ENCODE measurements at places on chromosomes 6 and 20. TPM values are rescaled to one million over a fixed set of nuclear protein-coding genes. Genes with fewer than 3 reads are reported as not detected.

The C6orf132 gene
- 78.6 TPM for total RNA-seq

The HDDC2 gene
- total RNA-seq = 69.5 TPM

The BEND6 gene
- total RNA-seq = 1.5 TPM

The FAM50B gene
- total RNA-seq = 4.9 TPM

The ACTL10 gene
- 1.5 TPM for total RNA-seq

The ZNF334 gene
- total RNA-seq = 5.4 TPM

The MICB gene
- 3.2 TPM for total RNA-seq

The GNMT gene
- 1.5 TPM for total RNA-seq

The ID1 gene
- 1,190 TPM for total RNA-seq

The PRL gene
- not detected for total RNA-seq

DNA sequence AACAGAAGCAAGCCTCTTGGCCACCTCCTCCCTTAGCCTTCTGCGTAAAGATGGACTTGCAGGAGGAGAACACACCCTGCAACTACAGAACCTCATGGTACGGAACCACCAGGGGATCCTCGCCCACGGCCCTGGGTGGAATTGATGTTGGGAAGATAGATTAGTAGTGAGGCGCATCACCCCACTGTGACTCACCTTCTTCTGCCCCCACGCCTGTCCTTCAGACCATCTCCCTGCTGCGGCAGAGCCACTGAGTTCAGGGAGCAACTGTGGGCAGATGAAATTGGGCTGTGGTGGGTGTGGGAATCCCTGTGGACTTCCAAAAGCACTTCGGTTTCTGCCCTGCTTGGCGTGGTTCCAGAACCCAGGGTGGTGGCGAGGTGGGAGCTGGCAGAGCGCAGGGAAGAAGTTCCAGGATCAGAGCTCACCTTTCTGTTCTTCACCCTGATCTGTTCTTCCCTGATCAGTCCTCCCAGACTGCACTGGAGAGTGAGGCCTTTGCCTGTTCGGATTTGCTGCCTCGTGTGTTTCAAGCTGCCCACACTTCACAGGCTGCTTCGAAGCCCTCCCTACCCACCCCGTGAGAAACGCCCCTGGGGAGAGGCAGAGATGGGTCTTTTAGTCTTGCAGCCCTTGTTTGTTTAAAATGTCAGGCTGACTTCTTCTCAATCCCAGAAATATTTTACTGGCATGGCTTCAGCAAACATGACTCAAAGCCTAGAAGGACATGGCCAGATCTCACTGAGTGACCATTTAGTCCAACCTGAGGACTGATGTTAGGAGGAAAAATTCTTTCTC lies 92.8 kb upstream of the MLN start:
- no peak for DNase-seq

DNA sequence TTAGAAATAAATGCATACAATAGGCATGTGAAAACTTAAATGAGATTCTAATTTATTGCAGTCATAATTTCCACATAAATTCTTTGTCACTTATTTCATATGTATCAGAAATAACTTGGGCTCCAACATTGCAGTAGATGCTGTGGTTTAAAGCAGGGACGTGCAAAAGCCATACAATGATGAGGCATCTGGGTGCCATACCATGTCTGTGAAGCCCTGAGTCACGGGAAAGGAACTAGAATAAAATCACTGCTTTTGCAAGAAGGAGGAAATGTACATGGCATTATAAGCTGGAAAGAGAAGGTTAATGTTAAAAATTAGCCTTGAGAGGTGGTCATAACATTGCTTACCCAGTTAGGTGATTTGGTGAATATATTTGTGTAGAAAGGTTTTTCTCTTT lies 180.4 kb downstream of the SASH1 start:
- DNase-seq = no peak

DNA sequence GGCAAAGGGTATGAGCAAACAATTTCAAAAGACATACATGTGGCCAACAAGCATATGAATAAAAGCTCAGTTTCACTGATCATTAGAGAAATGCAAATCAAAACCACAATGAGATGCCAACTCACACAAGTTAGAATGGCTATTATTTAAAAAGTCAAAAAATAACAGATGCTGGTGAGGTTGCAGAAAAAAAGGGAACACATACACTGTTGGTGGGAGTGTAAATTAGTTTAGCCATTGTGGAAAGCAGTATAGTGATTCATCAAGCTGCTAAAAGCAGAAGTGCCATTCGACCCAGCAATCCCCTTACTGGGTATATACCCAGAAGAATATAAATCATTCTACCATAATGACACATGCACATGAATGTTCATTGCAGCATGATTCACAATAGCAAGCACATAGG lies 6.7 kb upstream of the KHDC1L start:
- no peak for DNase-seq

- DNase-seq = no peak
Observed at GRCh38 chr6:43436577-43437282, 9.4 kb downstream of the ABCC10 start.

DNA sequence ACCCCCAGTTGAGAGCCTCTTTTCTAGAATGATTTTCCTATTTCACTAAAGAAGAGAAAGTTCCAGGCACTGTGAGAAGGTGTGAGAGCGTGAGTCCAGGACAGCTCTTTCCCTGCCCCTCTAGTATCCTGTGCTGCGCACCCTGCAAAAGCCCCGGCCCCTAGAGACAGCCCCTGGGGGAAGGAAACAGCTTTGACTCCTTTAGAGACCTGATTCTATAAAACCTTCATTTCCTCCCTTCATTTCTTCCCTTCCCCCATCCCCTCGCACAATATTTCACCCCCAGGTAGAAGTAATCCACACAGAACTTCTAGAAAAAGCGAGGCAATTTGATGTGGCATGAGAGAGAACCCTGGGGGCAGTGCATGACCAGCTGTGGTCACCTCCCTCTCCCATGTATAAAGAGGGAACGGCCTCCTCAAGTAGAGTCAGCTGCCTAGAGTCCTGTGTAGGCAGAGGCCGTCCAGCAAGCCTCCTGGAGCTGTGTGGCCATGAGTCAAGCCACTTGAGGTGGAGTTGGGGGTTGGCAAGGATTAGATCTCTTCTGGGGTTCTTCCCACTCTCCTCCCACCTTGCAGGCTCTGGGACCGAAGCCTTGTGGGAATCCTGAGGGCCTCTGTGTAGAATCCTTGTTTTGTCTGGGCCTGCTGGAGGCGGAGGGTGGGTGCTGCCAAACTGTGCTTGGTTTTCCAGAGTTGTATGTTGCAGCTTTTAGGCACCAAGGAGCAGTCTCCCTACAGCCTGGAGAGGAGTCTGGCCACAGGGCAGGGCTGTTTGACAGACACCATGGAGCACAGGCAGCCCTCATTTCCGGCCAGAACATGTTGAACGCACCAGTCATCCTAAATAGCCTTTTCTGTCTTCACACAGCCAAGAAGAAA lies 41.7 kb downstream of the CHMP4B start:
- DNase-seq = no peak

DNA sequence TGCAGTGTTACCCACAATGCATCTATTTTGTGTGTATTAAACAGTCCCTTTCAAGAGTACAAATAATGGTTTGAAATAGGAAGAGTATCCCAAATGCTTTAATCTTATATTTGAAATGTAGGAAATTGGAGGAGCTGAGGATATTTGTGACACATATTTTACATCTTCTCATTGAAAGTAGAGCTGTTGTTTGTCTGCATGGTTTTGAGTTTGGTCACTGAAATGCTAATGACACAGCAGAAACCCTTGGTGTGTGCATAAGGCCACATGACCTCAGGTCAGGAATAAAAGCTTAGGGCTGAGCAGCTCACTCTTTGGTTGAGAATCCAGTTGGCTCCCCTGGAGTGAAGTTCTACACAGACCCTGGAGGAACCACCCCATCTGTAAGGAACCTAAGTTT lies 49.8 kb downstream of the TPD52L1 start:
- no peak for DNase-seq

GRCh38 chr6:20092071-20092566 lies 120.2 kb downstream of the MBOAT1 start:
- no peak for DNase-seq

GRCh38 chr6:163137398-163137881 lies 277.1 kb upstream of the QKI start:
- no peak for DNase-seq

DNA sequence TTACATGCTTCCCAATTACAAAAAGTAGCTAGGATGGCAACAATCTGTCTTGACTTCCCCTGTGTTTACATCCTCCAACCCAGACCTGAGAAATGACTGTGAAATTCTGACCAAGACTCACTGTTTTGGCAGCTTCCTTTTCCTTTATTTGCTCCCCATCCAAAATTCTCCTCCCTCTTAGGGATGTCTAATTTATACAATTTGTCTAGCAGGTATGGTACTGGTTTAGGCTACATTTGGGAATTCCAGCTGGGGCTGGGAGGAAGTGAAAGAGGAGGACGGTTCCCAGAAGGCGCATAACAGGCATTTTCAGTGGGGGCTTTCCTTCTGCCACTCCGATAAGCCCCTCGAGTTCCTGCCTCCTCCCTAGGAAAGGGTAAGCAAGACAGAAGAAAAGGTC lies 231.5 kb upstream of the BTBD3 start:
- no peak for DNase-seq

- DNase-seq = no peak
Observed at GRCh38 chr6:39389484-39389767, 66.9 kb upstream of the KCNK16 start.

- DNase-seq = no peak
Observed at GRCh38 chr6:144576871-144577270, 291.7 kb downstream of the UTRN start.

DNA sequence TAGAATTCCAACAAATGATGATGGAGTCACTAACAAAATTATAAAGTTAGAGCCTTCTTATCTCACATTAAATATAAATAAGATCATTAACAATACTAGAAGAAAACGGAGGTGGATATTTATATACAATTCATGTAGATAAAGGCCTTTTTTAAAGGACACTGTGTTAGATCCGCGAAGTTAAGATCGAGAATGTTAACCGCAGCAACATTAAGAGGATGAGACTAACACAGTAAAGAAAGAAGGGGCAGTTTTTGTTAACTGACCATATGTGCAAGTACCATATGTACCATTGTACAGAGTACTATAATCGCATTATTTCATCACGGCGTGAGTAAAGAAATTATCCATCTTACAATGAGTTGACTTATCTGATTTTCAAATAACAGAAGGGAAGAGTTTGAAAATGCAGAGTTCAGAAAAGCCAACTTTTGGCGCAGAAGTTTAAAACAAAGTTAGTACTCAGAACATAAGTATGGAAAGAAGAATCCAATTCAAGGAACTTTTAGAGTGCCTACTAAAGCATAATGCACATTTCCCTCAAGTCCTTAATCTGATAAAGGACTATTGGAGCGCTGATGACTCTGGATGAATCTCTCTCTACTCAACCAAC lies 1.4 kb downstream of the FBXL4 start:
- no peak for DNase-seq

- no peak for DNase-seq
Observed at GRCh38 chr20:51966296-51966971, 164.1 kb upstream of the SALL4 start.

GRCh38 chr6:48377115-48377514 lies 266.1 kb upstream of the PTCHD4 start:
- no peak for DNase-seq

DNA sequence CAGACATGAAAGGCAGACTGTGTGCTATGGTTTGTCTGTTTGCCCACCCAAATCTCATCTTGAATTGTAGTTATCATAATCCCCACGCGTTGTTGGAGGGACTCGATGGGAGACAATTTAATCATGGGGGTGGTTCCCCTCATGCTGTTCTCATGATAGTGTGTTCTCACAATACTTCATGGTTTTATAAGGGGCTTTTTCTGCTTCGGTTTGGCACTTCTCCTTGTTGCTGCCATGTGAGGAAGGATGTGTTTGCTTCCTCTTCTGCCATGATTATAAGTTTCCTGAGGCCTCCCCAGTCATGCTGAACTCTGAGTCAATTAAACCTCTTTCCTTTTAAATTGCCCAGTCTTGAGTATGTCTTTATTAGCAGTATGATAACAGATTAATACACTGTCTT lies 47.2 kb upstream of the MICB start:
- DNase-seq = peak; percentile 8

- DNase-seq = no peak
Observed at GRCh38 chr6:121055572-121056163, 278.6 kb downstream of the TBC1D32 start.

Data from vagina (tissue), 2 donors.